ENCODE measurements at places on chromosomes 3 and 15. TPM values are rescaled to one million over a fixed set of nuclear protein-coding genes. Genes with fewer than 3 reads are reported as not detected.

The ITGB5 gene
- total RNA-seq: 36.4 TPM

The SLC15A2 gene
- total RNA-seq: under 0.01 TPM

The STARD5 gene
- total RNA-seq: 2.1 TPM

The CRTAP gene
- total RNA-seq: 197 TPM

The RASGRP1 gene
- total RNA-seq: 0.11 TPM

The AGTR1 gene
- total RNA-seq: not detected

The SLC22A13 gene
- total RNA-seq: 0.09 TPM

The CFAP161 gene
- total RNA-seq: 0.43 TPM

The BBX gene
- 33.4 TPM for total RNA-seq

The TNNC1 gene
- total RNA-seq: not detected

The TTC14 gene
- total RNA-seq: 22.3 TPM
